ENCODE measurements at places on chromosomes 2 and 18. TPM values are rescaled to one million over a fixed set of nuclear protein-coding genes. Genes with fewer than 3 reads are reported as not detected.

DNA sequence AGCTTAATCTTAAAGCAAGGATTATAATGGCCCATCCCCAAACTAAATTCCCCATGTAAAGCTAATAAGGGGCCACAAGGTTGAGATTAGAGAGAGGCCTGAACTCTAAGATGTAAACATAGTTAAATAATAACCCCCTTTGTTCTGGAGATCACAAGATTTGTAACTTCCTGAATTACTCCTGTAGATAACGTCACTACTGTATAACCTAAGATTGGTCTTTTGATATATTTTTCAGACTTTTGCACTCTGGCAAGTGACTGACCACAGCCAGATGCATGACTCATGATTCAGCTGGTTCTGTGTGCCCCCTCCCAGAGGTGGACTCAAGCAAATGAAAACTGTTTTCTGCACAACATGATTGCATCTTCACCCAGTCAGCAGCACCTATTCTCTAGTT lies 686.0 kb upstream of the DDX18 start:
- H3K4me1 ChIP-seq: peaks cover 12% of the 10 kb centered on the region
- H3K27ac ChIP-seq: no peak overlapping the region
- H3K4me3 ChIP-seq: no peak overlapping the region
- no peak for DNase-seq

GRCh38 chr18:35616664-35617423 lies 35.3 kb downstream of the GALNT1 start:
- peak; percentile 32 for DNase-seq
- H3K36me3 ChIP-seq: no peaks in the 10 kb centered on the region
- no peaks in the 10 kb centered on the region for H3K27me3 ChIP-seq
- H3K27ac ChIP-seq: peak overlapping the region; percentile 13
- peaks cover 13% of the 10 kb centered on the region for H3K4me1 ChIP-seq
- H3K4me3 ChIP-seq: no peak overlapping the region

Gene CABYR
- 4.7 TPM for total RNA-seq

Gene ST8SIA5
- total RNA-seq: not detected

Gene NPAS2
- total RNA-seq: 33.9 TPM

DNA sequence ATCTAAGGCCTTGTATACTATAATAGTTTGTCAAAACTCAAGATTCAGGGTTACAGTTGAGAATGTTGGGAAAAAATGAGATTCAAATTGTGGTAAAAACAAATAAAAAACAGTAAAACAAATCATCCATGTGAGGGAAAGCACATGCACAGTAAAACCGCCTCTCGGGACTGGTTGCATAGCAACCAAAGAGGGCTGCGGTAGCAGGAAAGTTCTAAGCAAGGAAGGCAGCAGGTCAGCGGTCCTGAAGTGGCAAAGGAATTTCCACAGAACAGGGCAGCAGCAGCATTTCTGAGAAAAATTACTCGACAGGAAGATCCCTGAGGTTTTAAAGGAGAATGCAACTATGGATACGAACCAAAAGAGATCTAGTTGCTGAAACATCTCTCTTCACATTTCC lies 93.7 kb downstream of the DYNAP start:
- H3K4me3 ChIP-seq: no peak overlapping the region
- no peaks in the 10 kb centered on the region for H3K36me3 ChIP-seq
- H3K27ac ChIP-seq: no peak overlapping the region

- H3K4me3 ChIP-seq: no peak overlapping the region
- H3K36me3 ChIP-seq: no peaks in the 10 kb centered on the region
- H3K4me1 ChIP-seq: peaks cover 6% of the 10 kb centered on the region
- H3K27me3 ChIP-seq: no peaks in the 10 kb centered on the region
- peak; percentile 38 for DNase-seq
- H3K27ac ChIP-seq: no peak overlapping the region
Observed at GRCh38 chr2:28142386-28142785, 250.3 kb upstream of the FOSL2 start.

DNA sequence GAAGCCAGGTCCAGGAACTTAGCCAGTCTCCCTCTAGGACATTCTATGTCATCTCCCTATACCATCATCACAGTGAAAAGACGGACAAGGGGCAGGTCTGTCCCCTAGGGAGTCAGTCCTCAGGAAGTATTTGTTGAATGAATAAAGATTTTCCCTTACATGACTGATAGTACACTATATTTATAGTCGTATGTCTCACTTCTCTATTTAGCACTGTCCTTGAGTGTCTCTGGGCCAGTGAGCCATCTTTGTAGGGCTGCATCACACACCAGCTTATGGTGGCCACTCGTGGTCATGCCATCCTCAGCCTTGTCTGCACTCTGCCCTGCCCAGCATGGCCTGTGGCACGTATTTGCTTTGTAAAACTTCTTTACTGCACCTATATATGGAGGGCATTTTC lies 25.8 kb downstream of the PTPN18 start:
- DNase-seq: no peak
- no peaks in the 10 kb centered on the region for H3K36me3 ChIP-seq
- H3K27ac ChIP-seq: no peak overlapping the region
- H3K27me3 ChIP-seq: no peaks in the 10 kb centered on the region

Gene CCDC121
- 0.87 TPM for total RNA-seq

GRCh38 chr2:69975853-69976462 lies 14.5 kb upstream of the ASPRV1 start:
- H3K4me3 ChIP-seq: no peak overlapping the region
- H3K27ac ChIP-seq: no peak overlapping the region
- H3K4me1 ChIP-seq: peaks cover 17% of the 10 kb centered on the region
- H3K36me3 ChIP-seq: no peaks in the 10 kb centered on the region
- H3K27me3 ChIP-seq: no peaks in the 10 kb centered on the region
- DNase-seq: peak; percentile 69

DNA sequence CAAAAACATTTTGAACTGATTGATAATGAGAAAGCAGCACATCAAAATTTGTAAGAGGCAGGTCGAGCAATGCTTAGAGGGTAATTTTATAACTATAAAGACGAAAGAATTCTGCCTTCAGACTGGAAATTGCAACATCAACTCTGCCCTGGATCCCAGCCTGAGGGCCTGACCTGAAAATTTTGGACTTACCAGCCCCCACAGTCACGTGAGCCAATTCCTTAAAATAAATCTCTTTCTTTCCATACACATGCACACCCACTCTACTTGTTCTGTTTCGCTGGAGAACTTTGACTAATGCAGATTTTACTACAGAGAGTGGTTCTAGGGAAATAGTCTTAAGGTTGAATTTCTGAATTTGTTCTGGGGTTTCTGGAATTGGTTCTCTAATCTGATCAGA lies 14.6 kb upstream of the ACOXL start:
- H3K4me3 ChIP-seq: no peak overlapping the region
- H3K27ac ChIP-seq: no peak overlapping the region

- DNase-seq: peak; percentile 40
- peaks cover 10% of the 10 kb centered on the region for H3K4me1 ChIP-seq
- no peaks in the 10 kb centered on the region for H3K36me3 ChIP-seq
- H3K27ac ChIP-seq: no peak overlapping the region
Observed at GRCh38 chr2:205545971-205546816, 136.1 kb upstream of the NRP2 start.

Gene TUBB8B
- total RNA-seq: not detected

Gene RTP5
- total RNA-seq: not detected

Gene SLC66A2
- total RNA-seq: 40.1 TPM

DNA sequence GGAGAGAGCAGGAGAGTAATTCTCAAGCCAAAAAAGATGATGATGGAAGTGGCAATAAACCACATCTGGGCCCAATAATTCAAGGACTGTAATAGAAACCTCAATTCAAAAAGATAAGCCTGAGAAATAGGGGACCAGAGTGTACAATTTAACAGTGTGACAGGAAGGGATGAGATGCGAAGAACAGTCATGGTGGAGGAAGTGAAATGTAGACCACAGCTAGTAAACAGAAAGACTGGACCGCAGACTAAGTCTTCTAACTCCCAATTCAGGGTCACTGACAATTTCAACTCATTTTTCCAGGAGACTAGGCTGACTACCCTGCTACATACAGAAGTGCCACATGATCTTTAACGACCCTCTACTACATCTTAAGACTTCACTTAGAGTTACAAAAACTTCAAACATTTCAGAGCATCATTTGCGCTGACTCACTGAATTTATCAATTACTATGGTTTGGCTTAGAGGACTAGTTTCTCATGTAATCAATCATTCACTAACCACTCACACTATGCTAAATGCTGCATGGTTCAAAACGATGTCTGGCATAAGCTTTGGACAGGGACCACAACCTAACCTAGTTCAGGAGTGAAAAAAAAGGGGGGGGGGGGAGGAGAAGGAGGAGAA lies 9.0 kb downstream of the CUL3 start:
- H3K27ac ChIP-seq: no peak overlapping the region
- H3K4me1 ChIP-seq: peaks cover 99% of the 10 kb centered on the region
- H3K4me3 ChIP-seq: no peak overlapping the region
- H3K36me3 ChIP-seq: no peaks in the 10 kb centered on the region
- DNase-seq: no peak

DNA sequence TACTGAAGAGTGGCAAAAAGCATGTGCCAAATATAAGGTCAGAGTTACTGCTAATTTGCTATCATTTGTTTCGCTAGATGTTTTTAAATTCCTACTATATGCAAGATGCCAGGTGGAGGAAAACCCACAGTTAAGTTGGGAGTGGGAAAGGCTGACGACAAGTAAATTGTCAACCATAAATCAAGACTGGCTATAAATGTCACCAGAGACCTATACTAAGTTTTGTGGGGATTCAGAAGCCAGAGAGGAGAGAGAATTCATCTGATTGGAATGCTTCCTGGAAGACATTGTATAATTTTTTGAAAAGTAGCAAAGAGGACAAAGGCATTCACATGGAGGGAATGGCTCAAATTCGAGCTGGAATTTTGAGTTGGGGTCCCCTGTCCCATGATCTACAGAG lies 64.3 kb downstream of the CFAP221 start:
- H3K27me3 ChIP-seq: no peaks in the 10 kb centered on the region
- no peak overlapping the region for H3K4me3 ChIP-seq
- no peaks in the 10 kb centered on the region for H3K4me1 ChIP-seq
- H3K36me3 ChIP-seq: no peaks in the 10 kb centered on the region
- no peak overlapping the region for H3K27ac ChIP-seq

DNA sequence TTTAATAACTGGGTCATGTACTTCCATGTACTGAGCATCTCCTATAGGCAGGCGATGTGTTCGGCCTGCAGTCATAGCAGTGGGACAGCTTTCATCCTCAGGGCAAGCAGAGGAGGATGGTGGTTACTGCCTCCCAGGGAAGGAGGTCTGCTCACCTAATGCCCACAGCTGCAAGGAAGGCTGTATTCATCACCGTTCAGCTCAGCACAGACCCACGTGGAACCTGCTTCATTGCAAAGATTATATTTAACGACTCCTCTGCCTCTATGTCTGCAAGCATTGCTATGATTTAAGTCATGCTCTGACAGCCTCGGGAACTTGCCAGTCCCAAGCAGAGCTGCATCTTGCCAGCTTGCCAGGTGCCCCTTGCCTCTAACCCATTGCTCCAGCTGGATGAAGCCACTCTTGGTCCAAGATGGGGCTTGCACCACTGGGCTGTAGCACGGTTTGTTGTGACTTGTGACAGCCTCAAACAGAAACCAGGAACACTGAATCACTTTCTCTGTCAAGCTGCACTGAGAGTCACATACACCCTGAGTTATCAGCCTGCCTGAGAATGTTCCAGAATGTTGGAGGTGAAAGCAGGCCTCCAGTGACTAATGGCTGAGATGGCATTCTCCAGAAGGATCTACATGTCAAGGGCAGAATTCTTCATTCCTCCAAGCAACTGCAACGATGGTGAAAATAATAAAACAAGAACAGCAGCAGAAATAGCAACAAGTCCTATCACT lies 651.1 kb upstream of the ID2 start:
- H3K27ac ChIP-seq: no peak overlapping the region
- peak; percentile 9 for DNase-seq
- H3K36me3 ChIP-seq: no peaks in the 10 kb centered on the region
- H3K4me3 ChIP-seq: no peak overlapping the region
- H3K4me1 ChIP-seq: no peaks in the 10 kb centered on the region
- no peaks in the 10 kb centered on the region for H3K27me3 ChIP-seq

DNA sequence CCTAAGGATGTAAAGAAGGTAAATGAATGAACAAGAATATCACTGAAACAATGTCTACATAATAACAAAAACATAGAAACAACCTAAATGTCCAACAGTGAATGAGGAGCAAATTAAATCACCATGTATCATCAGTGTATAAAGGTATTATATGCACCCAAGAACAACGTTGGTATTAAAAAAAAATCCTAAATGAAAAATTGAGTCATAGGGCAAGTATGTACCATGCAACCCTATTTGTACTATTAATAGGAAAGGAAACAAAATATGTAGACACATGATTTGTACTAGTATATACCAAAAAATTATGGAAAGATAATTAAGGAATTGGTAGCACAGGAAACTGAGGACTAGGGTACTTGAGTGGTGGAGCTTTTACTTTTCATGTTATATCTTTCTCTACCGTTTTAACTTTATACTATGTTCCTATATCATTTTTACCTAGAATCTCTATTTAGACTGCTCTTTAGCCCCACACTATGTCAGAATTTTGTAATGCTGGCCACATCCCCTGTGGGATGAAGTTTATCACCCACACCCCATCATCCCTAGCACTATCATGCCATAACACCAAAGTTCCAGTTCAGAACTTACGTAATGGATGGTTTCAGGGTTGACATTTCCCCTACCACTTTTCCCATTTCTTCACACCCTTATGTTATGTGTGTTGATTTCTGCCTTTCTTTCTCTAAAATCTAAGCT lies 25.6 kb downstream of the IKZF2 start:
- H3K4me3 ChIP-seq: no peak overlapping the region
- H3K27ac ChIP-seq: no peak overlapping the region
- H3K27me3 ChIP-seq: no peaks in the 10 kb centered on the region
- H3K4me1 ChIP-seq: no peaks in the 10 kb centered on the region

Gene POLR1A
- 4.7 TPM for total RNA-seq

GRCh38 chr18:55897091-55897689 lies 309.2 kb upstream of the TCF4 start:
- H3K4me1 ChIP-seq: no peaks in the 10 kb centered on the region
- H3K27ac ChIP-seq: no peak overlapping the region
- no peak for DNase-seq
- no peaks in the 10 kb centered on the region for H3K36me3 ChIP-seq
- no peak overlapping the region for H3K4me3 ChIP-seq
